ENCODE measurements at places on chromosomes 6 and 20.

- no peak for DNase-seq
Observed at GRCh38 chr20:59441860-59442810, 141.7 kb downstream of the EDN3 start.

DNA sequence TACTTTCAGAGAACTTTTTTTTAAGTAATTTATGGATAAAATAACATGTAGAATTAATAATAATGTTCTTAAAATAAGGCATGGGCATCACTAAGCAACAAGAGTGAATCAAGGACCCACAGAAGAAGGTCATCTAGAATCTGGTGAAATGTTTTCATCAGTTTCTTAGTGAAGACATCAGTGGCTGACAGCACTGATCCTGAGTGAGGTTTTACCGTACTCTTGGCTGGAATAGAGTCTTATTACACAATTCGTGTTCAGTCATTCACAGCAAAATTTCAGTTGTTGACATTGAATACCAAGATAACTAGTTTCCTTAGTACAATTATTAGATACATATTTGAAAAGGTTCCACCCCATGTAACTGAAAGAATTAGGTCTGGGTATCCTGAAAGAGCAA lies 140.4 kb downstream of the C6orf58 start:
- no peak for DNase-seq

DNA sequence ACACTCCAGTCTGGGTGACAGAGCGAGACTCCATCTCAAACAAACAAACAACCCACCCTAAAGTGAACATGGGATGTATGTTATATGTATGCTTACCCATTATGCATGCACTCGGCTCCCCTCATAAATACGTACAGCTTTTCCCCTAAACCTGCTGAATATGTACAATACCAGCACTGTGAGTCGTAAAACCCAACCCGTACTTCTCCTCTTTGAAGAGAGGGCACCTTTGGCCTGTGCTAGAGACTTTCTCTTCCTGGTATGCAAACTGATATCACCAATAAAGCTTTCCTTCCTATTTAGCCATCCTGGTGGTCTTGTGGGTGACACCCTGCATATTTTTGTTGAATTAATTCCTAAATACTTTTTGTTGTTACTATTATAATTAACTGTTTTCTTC lies 51.3 kb downstream of the VSTM2L start:
- DNase-seq = no peak

- no peak for DNase-seq
Observed at GRCh38 chr20:46113113-46113470, 5.0 kb upstream of the CD40 start.

DNA sequence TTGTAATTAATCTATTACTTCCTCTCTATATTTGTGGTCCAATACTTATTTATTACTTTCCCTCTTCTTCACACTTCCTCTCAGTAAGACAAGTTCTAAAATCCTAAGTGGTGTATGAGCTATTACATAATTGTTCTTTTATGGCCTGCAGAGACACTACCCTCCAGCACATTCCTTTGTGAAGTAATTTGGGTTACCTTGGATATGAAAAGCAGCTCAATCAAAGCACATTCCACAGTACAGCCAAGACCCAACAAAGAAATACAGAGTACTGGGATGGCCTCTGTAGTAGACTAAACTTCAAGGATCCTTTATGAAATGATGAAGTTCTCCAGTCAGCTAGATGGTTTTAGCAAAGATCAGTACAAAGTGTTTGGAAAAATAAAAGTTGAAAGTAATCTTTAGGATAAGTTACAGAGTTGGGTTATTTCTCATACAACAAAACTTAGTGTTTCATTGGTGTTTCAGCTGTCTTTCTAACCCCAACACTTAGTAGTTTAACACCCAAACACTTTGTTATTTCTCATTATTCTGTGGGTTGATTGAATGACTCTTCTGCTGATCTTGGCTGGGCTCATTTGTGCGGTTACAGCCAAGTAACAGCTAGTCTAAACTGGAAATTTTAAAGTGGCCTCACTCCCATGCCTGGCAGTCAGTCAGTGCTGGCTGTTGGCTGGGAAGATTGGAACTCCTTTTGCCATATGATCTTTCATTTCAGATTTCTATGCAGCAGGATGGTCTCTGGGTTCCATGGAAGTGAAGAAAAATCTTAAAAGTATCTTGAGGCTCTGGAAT lies 161.5 kb upstream of the POU3F2 start:
- no peak for DNase-seq
